Fibroblast of villous mesenchyme (primary cell): ENCODE measurements at places on chromosomes 3 and 15. TPM values are rescaled to one million over a fixed set of nuclear protein-coding genes. Genes with fewer than 3 reads are reported as not detected.

DNA sequence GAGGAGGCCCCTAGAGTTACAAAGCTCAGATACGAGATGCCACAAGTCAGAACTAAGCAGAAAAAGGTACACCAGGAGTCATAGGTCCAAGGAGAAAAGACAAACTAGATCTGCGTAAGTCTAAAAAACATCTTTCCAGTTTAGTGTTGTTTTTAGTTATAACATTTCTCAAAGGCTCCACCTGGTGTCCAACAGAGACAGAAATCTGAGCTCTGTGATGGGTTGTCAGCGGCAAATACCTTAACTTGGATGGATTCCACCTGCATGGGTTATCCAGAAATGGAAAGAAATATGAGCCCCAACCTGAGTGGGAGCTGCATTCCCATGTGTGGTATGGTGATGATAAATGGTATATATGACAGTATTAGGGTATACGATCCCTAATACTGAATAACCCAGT lies 238.6 kb upstream of the CHRM5 start:
- peak; percentile 12 for DNase-seq

DNA sequence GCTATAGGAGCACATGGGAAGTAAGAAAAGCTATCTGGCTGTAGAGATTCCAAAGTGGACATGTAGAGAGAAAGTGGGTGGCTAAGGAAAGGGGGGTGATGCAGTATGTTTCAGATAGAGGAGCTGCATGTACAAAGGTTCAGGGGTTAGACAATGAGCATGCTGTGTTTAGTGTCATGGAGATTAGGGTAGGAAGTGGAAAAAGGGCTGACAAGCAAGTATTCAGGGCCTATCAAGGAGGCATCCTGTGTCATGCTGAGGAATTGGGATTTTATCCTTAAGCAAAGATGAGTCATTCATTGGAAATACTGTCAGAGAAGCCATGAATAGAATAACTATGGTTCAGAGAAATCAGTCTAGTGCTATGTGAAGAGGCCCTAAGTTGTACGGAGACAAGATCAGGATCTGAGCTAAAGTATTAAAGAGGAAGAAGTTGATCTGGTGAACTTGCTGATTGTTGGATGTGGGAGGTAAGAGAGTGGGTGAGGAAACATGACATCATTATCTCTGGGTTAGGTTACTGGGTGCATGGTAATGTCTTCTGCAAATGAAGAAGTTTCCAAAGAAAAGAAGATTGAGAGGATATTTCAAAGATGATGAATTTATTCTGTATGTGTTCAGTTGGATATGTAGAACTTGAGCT lies 176.7 kb upstream of the GOLIM4 start:
- DNase-seq: no peak

DNA sequence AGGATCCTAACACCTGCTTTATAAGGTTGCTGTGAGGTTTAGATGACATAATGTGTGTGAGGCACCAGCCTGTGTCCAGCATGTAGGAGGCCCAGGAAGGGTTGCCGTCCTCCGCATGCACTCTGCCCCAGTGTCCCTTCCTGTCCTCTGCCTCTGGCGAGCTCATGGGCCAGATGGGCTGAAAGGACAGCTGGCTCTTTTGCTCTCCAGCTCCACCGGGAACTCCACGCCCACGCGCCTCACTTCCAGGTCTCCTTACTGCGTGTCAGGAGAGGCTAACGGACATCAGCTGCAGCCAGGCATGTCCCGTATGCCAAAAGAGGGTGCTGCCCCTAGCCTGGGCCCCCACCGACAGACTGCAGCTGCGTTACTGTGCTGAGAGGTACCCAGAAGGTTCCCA lies 12.2 kb downstream of the MUC20 start:
- no peak for DNase-seq

DNA sequence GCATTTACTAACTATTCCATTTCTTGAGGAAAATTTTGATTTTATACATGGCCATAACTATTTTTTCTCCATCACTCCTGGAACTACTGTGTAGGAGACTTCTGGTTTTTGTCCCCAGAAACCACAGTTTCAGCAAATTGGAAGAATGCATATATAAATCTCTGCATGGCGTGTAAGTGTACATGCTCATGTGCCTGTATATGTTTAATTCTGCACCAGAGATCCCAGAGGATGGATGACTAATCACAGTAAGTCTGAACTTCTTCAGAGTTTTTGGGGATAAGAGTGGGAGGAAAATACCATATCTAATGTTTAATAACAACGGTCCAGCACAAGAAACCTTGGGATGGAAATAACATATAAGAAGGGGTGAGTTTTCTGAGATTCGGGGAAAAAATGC lies 10.9 kb upstream of the COL6A6 start:
- no peak for DNase-seq

DNA sequence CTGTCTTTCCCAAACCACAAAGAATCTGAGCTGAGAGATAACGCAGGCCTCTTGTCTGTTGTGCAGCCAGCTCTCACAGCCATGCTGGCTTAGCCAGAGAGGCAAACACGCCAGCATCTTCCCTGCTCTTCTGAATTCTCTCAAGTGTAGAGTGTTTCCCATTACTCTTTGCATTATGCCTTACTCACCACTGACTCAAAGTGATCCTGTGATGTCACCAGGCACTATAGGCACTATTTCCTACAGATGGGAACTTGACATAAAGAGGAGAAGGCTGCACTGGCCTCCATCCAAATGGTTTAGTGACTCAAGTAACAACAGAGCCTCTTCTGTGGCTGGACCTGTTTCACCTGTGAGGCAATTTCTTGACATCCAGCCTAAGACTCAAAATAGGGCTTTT lies 44.4 kb downstream of the PDZRN3 start:
- DNase-seq: peak; percentile 87

GRCh38 chr3:170301405-170301804 lies 56.1 kb upstream of the SKIL start:
- DNase-seq: peak; percentile 51

DNA sequence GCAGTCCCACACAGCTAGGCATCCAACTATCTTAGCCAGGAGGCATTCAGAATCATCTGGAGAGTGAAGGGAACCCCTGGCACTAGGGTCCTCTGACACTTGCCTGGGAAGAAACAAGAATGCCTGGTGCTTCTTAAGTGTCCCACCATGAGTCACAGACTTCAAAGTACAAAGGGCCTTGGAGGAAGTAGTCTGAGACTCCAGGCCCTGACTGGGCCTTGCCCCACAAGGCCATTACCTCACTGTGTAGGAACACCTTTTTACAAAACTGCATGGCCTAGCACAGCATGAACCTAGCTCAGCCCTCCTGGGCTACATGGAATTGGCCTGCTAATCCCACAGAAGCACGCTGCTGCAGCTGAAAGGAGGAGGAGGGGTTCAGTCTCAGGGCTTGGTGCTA lies 104.5 kb upstream of the SLCO2A1 start:
- DNase-seq: no peak

DNA sequence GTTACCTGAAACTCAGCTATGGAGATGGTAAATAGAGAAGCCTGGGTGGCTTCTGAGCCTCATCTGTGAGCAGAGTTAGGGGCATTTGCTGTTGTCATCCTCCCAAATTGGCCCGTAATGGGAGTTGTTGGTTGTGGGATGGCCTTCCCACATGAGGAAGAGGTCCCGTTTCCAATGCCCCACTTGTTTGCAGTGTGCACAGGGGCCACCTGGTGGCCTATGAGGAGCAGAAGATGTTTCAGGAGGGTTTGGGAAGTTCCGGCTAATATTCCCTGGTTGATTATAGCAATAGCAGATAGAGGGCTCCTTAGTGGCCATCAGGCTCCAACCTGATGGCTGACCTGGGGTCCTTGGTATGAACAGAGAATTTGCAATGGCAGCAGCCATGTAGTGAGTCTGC lies 1546.5 kb downstream of the OTOL1 start:
- DNase-seq: peak; percentile 19

DNA sequence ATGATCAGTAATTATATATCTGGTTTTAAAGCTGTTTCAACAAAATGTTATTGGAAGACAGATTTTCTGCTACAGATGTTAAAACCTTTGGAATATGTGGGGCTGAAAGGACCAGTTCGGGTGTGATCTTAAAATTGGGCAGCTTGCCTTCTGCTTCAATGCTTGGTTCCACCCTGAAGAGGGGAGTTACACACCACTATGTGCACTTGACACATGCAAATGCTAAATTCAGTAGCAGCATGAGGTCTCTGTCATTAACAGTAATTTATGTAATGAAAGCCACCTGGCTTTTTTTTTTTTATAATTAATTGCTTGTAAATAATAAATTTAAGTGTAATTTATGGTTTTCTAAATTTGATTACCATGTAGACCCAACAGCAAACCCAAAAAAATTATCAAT lies 24.6 kb downstream of the CDIN1 start:
- no peak for DNase-seq

Gene OIP5
- total RNA-seq: 2.6 and 8.6 TPM in 2 replicates

Gene SCN10A
- total RNA-seq: not detected in 2 replicates

Gene PIK3R4
- 28.0 and 41.5 TPM in 2 replicates for total RNA-seq

Gene CRYGS
- total RNA-seq: 0.86 and 1.6 TPM in 2 replicates
